NCI-H2029 (cell line): ENCODE measurements at places on chromosomes 11 and 22.
A peak's percentile ranks its signal among the peaks of the same experiment; 100 is the strongest.

DNA sequence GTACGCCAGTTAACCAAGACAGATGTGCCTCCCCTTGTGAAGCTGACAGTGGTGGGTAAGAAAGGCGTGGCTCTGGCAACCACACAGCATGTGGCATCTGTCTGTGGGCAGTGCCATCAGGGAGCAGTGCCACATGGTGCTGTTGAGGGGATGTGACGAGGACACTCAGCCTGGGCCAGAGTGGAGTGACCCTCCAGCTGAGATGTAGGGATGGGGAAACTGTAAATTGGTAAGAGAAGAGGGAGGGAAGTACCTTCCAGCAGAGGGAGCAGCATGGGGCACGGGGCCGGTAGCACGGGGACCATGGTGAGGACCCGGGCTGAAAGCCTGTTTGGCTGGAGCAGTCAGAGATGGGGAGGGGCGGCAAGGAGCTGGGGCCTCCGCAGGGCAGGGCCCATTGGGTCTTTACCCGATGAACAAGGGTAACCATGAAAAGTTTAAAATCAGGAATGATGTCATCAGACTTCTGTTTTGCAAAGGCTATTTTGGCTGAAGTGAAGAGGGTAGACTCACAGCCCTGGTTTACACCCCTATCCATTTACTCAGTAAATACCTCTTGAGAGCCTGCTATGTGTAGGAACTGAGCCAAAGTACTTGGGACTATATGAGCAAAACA is 10.4 kb downstream of the TMPRSS6 start:
- peak; percentile 78 for DNase-seq

GRCh38 chr22:39081598-39081997 is 4.5 kb downstream of the APOBEC3G start:
- no peak for DNase-seq

DNA sequence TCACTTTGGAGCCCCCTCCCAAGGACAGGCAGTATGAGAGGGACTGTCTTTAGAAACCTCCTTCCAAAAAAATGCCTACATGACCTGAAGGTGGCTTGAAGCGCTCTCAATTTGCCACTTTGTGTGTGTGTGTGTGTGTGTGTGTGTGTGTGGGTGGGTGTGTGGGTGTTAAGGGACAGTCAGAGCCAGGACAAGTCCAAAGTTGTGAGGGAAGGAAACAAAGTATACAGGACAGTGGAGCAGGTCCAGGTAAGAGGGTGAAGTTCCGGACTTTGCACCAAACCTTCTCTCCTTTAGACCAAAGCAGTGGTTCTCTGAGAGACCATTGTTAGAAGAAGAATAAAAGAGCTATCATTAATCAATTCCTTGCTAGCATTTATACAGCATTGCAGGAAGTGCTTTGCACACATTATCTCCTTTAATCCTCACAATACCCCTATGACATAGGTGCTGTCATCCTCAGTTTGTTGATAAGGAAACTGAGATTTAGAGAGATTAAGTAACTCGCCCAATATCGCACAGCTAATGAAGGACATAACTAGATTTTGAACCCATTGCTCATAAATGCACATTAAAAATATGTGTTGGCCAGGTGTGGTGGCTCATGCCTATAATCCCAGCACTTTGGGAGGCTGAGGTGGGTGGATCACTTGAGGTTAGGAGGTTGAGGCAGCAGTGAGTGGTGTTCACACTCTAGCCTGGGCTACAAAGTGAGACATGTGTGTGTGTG is 12.4 kb upstream of the SLC5A1 start:
- DNase-seq, result no peak

- no peak for DNase-seq
These were observed 10.8 kb downstream of the SLC35C1 start for GRCh38 chr11:45815747-45816146.

- DNase-seq, result no peak
These were observed 29.2 kb downstream of the ST14 start for GRCh38 chr11:130188585-130189347.

DNA sequence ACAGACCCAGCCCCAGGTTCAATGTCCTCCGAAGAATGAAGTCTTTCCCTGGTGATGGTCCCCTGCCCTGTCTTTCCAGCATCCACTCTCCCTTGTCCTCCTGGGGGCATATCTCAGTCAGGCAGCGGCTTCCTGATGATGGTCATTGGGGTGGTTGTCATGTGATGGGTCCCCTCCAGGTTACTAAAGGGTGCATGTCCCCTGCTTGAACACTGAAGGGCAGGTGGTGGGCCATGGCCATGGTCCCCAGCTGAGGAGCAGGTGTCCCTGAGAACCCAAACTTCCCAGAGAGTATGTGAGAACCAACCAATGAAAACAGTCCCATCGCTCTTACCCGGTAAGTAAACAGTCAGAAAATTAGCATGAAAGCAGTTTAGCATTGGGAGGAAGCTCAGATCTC is 14.1 kb downstream of the APOL1 start:
- DNase-seq, result no peak

DNA sequence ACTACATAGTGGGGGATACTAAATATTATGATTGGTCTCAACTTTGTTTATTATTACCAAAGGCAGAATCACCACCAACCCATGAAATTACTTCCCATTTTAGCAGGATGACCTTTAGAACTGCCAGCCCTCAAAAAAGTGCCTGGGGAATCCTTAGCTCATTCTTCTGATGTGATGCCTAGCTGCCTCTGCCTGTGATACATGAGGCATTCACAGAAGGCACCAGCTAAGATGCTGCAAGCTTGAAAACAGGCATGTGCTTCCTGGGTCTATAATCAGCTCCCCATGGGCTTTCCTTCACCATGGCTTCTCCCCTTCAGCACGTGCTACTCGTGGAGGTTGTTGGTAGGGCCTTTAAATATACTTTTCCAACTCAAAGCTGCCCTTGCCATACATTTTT is 50.4 kb upstream of the ARHGAP20 start:
- no peak for DNase-seq

DNA sequence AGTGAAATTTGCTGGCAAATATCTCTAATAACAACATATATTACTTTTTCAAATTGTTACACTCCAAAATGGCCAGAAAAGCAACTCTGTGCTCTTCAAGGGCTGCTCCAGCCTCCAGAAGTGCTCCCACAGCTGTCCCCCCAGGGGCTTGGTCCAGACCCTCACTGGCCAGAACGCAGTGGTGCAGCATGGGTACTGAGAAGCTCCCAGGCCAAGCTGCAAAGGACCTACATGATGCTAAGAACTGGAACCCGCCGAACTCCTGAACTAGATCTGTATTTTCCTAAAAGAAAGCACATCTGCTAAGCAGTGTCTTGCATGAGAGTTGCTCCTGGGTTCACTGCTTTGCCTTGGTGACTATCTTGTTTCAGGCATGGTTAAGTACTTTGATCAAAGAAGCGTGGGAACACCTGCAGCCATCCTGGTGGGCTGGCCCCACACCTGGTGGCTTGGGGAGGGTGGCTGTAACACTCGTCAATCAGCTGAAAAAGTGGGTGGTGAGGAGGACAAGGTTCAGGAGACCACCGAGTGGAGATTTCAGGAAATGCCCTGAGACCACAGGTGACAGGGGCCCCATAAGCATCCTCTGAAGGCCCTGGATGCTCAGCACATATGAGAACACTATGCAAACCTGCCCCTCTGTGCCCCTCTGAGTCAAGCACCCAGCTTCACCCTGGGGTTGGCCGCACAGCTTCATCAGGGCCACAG is 72.7 kb upstream of the PITPNB start:
- no peak for DNase-seq

- DNase-seq, result peak; percentile 14
These were observed 50.7 kb downstream of the BMAL1 start for GRCh38 chr11:13328286-13328685.

- peak; percentile 73 for DNase-seq
These were observed 12.5 kb upstream of the TMPRSS6 start for GRCh38 chr22:37121887-37122591.

- DNase-seq, result no peak
These were observed 1.5 kb downstream of the SIDT2 start for GRCh38 chr11:117180020-117180419.

GRCh38 chr22:21939461-21939913 is 13.2 kb downstream of the PPM1F start:
- no peak for DNase-seq

DNA sequence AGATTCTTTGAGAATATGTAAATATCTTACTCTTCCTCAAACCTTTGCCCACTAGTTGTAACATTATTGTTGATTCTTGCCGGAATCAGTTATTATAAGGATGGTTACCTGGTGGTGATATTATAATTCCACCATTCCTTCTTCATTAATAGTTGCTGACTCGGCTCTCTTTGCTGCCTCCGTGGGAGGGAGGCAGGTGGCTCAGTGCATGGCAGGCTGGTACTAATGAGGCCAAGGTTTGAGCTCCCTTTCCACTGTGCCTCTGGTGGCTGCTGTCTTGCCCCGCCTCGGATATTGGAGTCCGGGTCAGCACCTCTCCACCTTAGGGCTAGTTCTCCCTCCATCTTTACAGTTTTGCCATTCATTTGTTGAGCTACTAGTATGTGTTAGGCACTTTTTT is 12.7 kb downstream of the CD6 start:
- DNase-seq, result no peak

GRCh38 chr11:59814021-59814420 is 3.4 kb upstream of the MRPL16 start:
- no peak for DNase-seq

DNA sequence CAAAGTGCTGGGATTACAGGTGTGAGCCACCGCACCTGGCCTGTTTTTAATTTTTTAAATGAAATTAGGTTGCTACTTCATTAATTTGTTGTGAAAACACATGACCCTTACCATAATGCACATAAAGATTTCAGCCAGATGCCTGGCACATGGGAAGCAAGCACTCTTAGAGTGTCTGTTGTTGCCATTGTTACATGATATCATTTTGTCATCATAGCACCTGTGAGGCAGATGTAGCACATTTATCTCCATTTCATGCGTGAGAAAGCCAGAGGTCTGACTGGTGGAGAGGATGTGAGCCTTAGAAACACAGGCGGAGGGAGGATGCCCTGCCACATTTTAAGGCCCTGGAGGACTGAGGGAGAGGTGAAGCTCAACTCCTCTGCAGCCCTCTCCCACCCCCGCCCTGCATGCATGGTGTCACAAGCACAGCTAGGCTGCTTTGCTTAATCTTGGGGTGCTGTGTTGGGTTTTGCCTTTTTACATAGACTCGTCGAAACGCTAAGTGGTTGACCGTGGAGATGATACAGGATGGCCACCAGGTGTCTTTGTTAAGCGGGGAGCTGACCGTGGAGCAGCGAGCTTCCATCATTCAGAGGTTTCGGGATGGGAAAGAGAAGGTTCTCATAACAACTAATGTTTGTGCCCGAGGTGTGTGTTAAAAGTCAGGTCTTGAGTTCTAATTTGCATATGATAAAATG is 14.0 kb downstream of the DDX25 start:
- no peak for DNase-seq

DNA sequence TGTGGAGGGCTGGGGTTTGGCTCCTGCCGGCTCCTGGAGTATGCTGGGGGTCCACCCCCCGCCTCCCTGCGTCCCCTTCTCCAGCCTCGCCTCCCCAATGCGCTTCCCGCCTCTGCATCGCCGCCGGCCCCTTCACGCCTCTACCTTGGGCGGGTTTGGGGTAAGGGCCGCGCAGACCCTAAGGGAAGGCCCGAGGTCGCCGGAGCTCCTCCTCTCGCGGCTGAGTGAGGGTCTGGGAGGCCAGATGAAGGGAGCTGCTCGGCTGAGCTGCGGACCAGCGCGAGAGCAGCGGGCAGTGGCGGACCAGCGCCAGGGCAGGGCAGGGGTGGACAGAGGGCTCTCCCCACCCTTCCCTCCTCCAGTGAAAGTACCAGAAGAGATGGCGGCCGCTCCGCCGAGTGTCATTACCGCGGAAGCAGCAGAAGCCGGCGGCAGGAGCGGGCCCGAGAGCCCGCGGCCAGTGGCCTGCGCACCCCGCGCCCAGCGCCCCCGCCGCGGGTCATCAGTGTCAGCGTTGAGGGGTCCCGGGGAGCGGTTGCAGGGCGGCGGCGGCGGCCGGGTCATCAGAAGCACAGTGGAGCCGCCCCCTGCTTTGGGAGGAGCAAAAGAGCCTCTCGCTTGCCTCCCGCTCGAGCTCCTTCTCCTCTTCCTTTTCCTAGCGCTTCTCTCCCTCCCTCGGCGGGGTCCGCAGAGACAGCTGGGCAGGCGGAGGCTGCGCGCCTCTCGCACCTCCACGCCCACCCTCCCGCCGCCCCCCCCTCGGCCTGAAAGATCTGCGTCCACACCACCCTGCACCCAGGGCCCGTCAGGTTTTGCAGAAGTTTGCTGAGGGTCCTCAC is 255.6 kb upstream of the CADM1 start:
- DNase-seq, result no peak

DNA sequence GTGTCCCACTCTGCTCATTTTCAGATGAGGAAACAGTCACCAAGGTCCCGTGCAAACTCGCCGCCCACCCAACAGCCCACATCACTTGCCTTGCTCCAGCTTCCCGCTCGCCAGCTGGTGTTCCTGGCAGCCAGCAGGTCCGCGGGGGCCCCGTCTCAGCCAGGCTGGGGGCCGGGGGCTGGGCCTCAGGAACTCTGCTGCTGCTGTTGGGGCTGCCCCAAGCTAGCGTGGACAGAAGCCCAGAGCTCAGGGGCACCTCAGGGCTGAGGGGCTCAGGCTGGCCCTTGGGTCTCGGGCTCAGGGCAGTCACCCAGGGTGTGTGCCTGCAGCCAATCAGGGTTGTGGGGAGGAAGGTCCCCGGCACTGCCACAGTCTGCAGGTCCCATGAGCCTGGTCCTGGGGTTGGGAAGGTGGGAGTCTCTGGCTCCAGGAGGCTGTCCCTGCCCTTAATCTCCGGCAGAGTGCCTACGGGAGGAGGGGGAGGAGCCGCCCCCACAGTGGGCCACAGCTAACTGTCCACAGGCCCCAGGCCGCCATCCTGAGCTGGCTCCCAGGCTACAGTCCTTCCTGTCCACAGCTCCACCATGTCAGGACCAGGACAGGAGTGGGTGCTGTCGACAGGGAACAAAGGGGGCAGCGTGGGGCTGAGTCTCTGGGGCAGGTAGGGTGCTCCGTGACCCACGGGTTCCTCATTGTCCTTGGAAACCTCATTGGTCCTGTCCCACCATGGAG is 65.2 kb downstream of the ARFGAP3 start:
- no peak for DNase-seq

GRCh38 chr11:11280826-11281225 is 72.2 kb downstream of the CSNK2A3 start:
- no peak for DNase-seq

GRCh38 chr22:25447067-25447685 is 117.3 kb upstream of the GRK3 start:
- DNase-seq, result peak; percentile 43

- DNase-seq, result no peak
These were observed 49.7 kb upstream of the EIF3D start for GRCh38 chr22:36578619-36579018.
